Central memory CD4-positive, alpha-beta T cell (primary cell): ENCODE measurements at places on chromosomes 5 and 9.

DNA sequence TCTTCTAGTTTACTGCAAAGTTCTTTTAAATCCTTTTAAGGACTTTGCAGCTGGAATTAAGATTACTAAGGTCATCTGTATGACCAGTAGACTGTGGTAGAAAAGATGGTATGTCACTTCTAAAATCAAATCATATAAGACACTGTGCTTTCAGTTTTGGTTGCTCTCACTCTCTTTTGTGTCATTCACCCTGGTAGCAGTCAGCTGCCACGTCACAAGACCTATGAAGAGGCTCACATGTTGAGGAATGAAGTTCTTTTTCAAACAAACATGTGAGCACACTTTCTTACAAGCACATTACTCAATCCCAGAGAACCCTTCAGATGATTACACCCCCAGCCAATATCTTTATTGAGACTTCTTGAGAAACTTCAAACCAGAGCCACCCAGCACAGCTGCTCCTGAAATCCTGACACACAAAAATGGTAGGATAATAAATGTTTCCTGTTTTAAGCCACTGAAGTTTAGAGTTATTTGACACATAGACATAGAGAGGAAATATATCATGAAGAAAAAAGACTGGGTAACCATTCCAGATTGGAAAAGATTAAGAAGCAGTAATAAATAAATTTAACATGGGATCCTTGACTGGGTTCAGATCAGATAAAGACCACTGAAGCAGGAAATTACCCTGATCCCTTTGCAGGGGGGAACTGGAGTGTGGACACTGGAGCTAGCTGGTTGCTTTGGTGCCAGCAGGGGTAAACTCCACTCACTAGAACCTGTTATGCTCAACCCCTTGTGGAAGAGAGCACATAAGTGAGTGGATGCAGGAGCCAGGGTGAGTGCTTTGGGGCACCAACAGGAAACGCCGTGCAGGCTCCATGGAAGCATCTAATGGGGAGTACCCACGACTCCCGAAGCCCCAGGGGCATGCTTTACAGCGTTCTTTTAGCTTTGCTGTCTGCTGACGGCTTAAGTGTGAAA lies 64.1 kb downstream of the SLCO4C1 start:
- no peak for DNase-seq

- DNase-seq, result no peak
Measured at GRCh38 chr5:139105621-139106071, 92.5 kb downstream of the SIL1 start.

GRCh38 chr9:3285365-3286161 lies 240.2 kb downstream of the RFX3 start:
- no peak for DNase-seq

GRCh38 chr5:132011622-132012343 lies at the start of gene ACSL6:
TSS of gene ACSL6 (minus strand) at chr5:132011658. CDS start at chr5:132011553, 105 bp downstream.
- DNase-seq, result peak; percentile 44
